ENCODE measurements at places on chromosomes 4 and X.
A peak's percentile ranks its signal among the peaks of the same experiment; 100 is the strongest.

- no peak for DNase-seq
These were observed 123.9 kb upstream of the GC start for GRCh38 chr4:71907782-71908181.

DNA sequence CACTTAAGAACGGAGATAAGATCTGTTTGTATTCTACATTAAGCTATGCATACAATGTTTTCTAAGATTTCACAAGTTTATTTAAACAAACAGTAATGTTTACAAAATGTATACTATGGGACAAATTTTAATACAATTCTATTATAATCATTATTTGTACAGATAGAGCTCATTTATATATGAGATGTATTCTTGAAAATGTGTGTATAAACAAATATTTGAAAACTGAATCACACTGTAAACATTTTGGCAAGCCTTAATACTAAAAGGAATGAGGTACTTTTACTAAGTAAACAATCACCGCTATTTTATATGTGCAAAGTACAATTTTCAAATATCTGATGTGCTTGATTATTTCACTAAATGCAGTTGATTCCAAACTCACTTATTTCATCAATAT lies 119.2 kb upstream of the MAB21L2 start:
- DNase-seq = no peak

GRCh38 chr4:89099034-89099433 lies 12.3 kb upstream of the TIGD2 start:
- DNase-seq = no peak

DNA sequence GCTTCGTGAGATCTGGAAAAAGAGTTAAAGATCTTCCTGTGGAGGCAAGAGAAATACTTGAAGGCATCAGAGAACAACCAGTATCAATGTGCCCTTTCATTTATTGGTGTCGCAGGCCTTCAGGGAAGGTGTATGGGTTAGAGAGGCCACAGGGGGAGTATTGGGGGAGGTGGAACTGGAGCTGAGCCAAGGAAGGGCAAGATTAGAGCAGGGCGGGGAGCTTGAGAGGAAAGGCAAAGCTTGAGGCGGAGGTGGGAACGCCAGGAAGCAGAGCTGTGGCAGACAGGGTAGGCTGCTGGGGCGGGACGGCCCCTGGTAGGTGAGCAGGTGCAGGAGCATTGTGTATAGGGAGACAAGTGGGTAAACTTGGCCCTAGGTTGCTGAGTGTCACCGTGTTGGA lies 329.9 kb downstream of the ARHGAP10 start:
- no peak for DNase-seq

DNA sequence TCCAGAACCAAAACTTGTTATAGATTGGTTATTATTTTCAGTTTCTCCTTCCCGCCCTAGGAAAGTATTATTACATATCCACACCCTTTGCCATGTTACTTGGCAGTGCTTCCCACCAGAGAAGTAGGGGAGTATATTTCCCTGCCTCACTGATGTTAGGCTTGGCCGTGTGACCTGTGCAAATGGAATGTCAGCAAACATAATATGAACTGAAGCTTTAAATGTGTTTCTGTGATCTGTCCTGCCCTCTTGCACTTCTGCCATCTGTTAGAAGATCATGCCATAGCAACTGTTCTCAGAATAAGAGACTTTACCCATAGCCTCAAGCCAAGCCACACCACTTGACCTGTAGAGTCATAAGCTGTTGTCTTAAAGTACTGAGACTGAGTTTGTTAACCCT lies 36.7 kb upstream of the NEUROG2 start:
- no peak for DNase-seq

DNA sequence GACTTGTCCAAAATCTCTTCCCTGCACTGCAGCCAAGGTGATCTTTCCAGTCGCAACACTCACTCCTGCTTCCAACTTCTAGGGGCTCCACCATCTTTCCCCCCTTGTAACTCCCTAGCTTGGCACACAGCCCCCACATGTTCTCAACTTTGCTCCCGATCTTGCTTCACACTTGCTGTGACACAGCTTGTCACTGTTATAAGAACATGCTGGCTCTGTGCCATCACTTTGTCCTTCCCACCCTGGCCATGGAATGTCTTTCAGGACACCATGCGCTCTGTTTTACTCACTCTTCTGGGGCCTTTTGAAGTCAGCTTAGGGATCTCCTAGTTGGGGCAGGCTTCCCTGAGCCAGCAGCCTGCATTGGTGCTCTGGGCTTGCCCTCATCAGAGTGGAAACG lies 2.5 kb downstream of the NSDHL start:
- no peak for DNase-seq

GRCh38 chrX:866441-866990 lies 235.9 kb downstream of the SHOX start:
- no peak for DNase-seq

DNA sequence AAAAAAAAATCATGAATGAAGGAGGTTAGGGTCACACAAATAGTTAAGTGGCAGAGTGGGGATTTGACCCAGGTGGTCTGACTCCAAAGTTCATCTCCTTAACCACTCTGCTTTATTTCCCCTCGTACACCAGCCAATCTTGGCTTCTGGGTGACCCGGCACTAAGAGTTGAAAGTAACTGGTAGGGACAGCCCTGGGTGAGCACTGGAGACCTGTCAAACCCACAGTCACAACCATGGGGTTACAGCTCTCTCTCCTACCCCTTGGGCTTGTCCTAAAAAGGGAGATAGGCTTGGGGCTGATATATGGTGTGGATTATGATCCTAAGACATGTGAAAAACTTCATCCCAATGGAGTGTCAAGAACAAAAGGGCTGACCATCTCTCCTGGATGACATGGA lies 12.5 kb downstream of the IGFBP7 start:
- DNase-seq = no peak

DNA sequence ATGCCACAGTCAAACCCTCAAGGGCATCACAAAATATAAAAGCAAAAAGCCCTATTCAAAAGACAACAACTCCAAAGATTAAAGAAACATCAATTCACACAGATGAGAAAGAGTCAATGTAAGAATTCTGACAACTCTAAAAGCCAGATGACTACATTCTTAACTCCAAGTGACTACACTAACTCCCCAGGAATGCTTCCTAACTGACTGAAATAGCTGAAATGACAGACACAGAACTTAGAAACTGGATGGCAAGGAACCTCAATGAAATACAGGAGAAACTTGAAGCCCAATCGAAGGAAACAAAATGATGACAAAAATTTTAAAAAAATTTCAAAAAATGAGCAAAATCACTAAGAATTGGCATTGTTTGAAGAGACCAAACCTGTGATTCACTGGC lies 1047.6 kb upstream of the PCDH10 start:
- no peak for DNase-seq

GRCh38 chr4:122150931-122151330 lies 1.2 kb upstream of the BLTP1 start:
- no peak for DNase-seq

DNA sequence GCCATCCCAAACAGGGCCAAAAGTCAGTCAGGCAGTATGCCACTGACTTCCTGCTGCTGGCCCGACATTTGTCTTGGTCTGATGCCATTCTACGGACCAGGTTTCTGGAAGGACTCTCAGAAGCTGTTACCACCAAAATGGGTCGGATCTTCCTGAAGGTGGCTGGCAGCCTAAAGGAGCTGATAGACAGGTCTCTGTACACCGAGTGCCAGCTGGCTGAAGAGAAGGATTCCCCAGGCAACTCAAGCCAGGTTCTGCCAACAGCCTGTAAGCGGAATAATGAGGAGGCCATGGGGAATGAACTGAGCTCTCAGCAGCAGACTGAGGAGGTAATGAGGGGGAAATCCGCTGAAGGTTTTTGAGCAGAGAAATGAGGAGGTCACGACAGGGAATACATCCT lies 95.7 kb downstream of the RTL9 start:
- no peak for DNase-seq

DNA sequence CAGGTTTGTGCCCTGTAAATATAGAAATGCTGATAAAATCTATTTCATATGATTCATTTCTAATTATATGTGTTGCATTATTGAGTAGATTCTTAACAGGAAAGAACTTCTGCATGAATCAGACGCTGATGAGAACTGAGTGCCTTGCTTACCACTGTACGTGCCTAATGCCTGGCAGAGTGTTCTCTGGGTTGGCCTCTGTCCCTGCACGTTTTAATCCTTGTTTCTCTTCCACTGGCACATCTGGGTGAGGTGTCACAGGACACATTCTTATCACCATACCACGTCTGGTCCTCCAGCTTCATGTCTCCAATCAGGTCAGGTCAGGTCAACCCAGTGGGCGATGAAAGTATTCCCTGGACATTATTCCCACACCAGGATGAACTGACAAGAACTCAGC lies 53.6 kb downstream of the KLF3 start:
- no peak for DNase-seq

GRCh38 chr4:83604321-83604720 lies 68.4 kb downstream of the GPAT3 start:
- no peak for DNase-seq

DNA sequence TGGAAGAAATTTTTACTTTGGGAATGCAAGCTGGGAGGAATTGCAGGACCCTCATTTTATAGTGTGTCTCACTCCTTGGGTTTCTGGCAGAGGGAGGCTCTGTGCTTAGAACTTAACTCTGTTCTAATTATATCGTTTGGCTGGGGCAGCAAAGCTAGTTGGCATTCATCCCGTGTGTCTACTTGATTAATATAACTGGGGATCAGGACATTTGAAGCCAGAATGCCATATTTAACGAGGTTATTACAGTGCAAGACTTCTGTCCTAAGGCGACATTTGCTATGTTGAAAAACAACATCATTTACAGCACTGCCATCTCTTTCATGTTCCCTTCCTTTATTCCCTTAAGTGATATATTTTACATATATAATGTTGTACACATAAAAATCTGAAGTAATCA lies 179.1 kb upstream of the TBC1D9 start:
- no peak for DNase-seq

GRCh38 chr4:176882206-176882605 lies 89.5 kb upstream of the VEGFC start:
- no peak for DNase-seq

DNA sequence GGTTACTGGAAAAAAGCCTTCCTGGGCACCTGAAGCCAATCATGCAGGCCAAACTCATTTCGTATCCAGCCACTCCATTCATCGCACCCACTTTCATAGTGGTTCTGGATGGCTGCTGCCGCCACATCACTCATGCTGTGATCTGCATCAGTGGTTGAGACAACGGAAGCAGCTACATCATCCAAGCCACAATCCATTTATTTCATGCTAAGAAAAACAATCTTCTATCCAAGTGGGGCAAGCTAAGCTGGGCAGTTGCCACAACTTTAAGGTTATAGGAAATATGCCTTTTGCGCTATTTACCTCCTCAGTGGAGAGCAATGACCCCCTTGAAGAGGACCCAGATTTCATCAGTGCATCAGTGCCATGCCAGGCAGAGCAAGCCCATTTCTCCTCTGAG lies 124.6 kb downstream of the GRIA3 start:
- DNase-seq = no peak

GRCh38 chrX:41677183-41678060 lies 11.4 kb upstream of the GPR34 start:
- DNase-seq = no peak

GRCh38 chr4:155597933-155598451 lies 68.7 kb upstream of the GUCY1A1 start:
- no peak for DNase-seq

GRCh38 chr4:132085105-132085504 lies 1064.0 kb upstream of the PCDH10 start:
- DNase-seq = no peak

DNA sequence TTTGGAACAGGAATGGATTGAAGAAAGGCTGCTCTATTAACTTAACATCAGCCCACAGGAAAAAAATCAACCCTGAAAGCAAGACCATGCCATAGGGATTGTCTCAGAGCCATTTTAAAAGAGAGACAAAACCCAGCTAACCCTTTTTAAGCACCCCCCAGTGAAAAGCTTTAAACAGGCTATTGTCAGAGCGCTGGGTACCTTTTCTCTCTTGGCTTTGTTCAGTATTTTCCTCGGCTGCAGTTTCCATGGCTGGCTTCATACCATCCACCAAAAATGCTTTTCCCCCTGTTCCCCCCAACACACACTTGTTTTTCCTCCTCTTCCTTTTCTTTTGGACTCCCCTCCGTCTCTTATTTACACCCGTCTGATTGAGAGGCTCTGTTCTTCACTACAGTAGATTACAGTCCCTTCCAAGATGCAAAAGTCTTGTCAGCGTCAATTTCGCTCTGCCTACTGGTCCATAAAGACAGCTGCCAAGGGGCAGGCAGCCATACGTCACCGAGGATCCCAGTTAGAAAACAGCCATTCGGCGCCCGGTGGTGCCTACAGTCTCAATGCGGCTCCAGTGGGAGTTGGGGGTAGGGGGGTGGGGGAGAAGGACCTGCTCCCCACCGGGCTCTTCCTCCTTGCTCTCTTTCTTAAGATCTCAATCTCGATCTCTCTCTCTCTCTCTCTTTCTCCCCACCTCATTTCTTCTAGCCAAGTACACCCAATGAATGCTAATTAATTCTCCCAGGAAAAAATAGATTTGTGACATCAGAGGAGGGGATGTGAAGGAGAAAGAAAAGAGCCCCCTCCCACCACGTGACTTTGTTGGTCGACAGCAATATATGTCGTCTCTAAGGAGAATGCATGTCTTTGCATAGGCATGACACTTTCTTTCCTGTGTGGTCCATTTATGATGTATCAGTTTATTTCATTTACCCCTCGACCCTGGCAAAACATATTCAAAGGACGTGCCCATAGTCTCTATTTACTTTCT lies at the start of gene GPM6B:
Gene GPM6B, minus strand, starts transcription at position 451 of the 985 bp plus-strand sequence. Its CDS starts 189 bp downstream, at position 262.
- no peak for DNase-seq

DNA sequence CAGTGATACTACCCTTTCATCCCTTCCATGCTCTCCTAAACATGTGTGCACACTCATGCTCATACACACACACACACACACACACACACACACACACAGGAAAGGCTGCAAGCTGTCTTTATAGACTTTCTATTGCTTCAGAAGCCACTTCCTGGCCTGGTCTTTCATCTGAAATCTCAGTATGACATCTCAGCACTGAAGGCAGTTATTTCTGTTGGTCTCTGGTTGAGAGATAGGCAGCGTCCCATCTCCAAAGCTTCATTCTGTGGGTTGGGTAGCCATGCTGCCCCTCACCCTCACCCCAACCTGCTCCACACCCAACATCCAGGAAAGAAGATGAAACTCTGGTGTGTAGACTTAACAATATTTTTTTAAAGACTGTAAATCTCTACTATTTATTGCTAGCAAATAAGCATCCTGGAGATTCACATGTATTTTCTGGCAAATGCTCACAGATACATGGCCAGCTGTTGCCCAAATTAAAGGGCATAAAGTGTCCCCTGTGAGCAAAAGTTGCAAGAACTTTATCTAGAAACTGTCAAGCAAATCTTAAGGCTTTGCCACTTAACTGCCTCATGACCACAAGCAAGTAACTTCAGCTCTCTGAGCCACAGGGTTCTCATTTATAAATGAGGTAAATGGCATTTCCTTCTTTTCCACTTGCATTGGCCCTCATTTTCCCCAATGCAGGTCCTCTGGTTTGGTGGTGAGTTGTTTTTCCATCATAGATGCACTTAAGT lies 189.8 kb upstream of the AFF2 start:
- peak; percentile 77 for DNase-seq

Data from activated CD8-positive, alpha-beta memory T cell treated with anti-CD3 and anti-CD28 coated beads, Interleukin-2, amount 10 ng/mL, durations not matched to agents 7 days and 5 days (primary cell).